ENCODE measurements at places on chromosomes 6 and 20. TPM values are rescaled to one million over a fixed set of nuclear protein-coding genes. Genes with fewer than 3 reads are reported as not detected.

The LY6G6C gene
- not detected for total RNA-seq

The NR2E1 gene
- total RNA-seq = not detected

The OR2B6 gene
- not detected for total RNA-seq

The PPDPF gene
- total RNA-seq = 167 TPM

DNA sequence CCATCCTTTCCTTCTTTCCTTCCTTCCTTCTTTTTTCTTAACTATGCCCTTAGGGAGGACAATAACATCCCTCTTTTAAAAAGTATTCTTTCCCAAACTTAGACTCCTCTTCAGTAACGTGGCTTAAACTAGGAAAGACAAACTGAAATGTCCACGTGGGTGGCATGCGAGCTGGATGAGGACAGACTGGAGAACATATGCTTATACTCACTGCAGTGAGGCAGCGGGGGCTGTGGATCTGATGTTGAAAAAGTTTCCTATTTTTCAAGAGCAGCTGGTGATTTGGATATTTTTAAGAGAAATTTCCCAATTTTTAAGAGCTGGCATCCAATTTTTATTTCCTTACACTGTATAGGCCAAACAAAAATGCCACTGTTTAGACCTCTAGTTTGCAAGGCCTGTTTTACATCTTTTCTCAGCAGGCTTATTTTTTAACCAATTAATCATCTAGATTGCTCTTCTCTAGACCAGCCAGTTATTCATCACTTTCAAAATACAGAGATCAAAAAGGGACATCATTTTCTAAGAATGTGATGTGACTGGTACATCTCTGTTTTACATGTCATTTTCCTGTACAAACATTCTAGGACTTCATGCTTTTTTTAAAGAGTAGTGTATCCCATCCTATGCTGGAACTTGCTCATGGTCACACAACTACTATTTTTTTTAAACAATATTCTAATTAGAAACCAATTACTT is 226.5 kb downstream of the BTBD9 start:
- no peaks in the 10 kb centered on the region for H3K27me3 ChIP-seq
- H3K36me3 ChIP-seq = no peaks in the 10 kb centered on the region
- H3K4me1 ChIP-seq = no peaks in the 10 kb centered on the region
- no peak for DNase-seq
- no peak overlapping the region for H3K4me3 ChIP-seq
- no peak overlapping the region for H3K27ac ChIP-seq

- H3K4me3 ChIP-seq = no peak overlapping the region
- no peak for DNase-seq
- H3K4me1 ChIP-seq = peaks cover 38% of the 10 kb centered on the region
- H3K27me3 ChIP-seq = no peaks in the 10 kb centered on the region
These were observed 4.0 kb upstream of the OGFR start for GRCh38 chr20:62800314-62801259.

GRCh38 chr6:151112130-151112529 is 127.6 kb upstream of the AKAP12 start:
- H3K4me1 ChIP-seq = no peaks in the 10 kb centered on the region
- H3K36me3 ChIP-seq = no peaks in the 10 kb centered on the region
- DNase-seq = no peak
- peaks cover 4% of the 10 kb centered on the region for H3K27me3 ChIP-seq
- H3K4me3 ChIP-seq = no peak overlapping the region

- no peaks in the 10 kb centered on the region for H3K27me3 ChIP-seq
- peak overlapping the region; percentile 3 for H3K27ac ChIP-seq
- H3K4me3 ChIP-seq = no peak overlapping the region
- peaks cover 8% of the 10 kb centered on the region for H3K4me1 ChIP-seq
- no peaks in the 10 kb centered on the region for H3K36me3 ChIP-seq
- no peak for DNase-seq
These were observed 65.2 kb downstream of the THBS2 start for GRCh38 chr6:169188475-169188874.

DNA sequence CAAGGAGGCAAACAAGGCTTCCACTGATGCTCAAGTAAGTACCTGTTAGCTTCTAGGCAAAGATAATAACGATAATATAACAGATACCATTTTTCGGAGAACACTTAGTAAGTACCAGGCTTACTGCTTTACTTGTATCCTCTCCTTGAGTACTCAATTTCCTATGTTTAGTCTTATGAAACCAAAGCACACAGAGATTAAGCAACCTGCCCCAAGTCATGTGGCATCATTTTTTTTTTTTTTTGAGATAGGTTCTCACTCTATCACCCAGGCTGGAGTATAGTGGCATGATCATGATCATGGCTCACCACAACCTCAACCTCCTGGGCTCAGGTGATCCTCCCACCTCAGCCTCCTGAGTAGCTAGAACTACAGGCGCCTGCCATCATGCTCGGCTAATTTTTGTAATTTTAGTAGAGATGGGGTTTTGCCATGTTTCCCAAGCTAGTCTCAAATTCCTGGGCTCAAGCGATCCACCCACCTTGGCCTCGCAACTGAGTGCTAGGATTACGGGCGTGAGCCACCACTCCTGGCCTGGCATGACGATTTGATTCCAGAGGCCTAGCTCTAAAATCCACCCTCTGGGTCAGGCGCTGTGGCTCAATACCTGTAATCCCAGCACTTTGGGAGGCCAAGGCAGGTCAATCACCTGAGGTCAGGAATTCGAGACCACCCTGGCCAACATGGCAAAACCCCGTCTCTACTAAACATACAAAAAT is 14.0 kb downstream of the SPAG4 start:
- H3K4me1 ChIP-seq = no peaks in the 10 kb centered on the region

- DNase-seq = no peak
- no peak overlapping the region for H3K27ac ChIP-seq
- no peaks in the 10 kb centered on the region for H3K36me3 ChIP-seq
- H3K4me1 ChIP-seq = no peaks in the 10 kb centered on the region
- H3K27me3 ChIP-seq = no peaks in the 10 kb centered on the region
These were observed 427.0 kb upstream of the SPTLC3 start for GRCh38 chr20:12581644-12582289.
